Gastrocnemius medialis (tissue), 4 donors: ENCODE measurements at places on chromosomes 7 and 10. TPM values are rescaled to one million over a fixed set of nuclear protein-coding genes. Genes with fewer than 3 reads are reported as not detected.

- H3K4me1 ChIP-seq, result peaks cover 20% of the 10 kb centered on the region
- H3K27me3 ChIP-seq, result no peaks in the 10 kb centered on the region
- no peak overlapping the region for H3K27ac ChIP-seq
These were observed 33.4 kb downstream of the CDCA7L start for GRCh38 chr7:21912305-21912704.

DNA sequence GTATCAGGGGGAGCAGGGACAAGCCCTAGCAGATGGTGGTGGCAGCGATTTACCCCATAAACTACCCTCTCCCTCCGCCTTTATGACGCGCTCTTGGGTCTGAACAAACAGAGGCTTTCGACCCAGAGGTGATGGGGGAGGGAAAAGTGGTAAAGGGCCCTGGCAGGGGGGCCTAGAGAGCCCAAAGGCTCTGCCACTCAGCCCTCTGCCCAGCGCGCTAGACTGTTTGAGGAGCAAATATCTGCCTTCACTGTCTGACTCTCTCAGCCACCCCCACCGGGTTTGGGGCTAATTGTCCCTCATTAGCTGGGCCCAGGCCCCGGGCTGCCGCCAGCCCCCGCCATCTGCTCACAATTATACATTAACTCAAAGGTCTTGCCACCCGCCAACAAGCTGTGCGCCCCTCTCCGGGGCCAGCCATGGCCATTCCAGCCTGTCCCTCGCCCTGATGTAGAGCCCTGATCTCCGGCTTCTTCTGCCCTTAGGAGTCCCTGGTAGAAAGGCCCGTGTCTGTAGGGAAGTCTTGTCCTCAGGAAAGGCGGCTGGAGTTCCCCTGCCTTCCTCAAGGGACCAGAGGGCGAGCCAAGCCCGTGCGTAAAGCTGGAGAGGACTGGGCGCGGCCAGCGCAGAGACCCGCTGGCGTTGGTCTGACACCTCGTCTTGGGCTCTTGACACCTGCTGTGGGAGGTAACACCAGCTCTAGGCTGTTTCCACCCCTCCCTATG is 1.9 kb upstream of the PAX4 start:
- no peak for DNase-seq
- no peaks in the 10 kb centered on the region for H3K36me3 ChIP-seq
- H3K27me3 ChIP-seq, result peaks cover 6% of the 10 kb centered on the region
- H3K4me1 ChIP-seq, result no peaks in the 10 kb centered on the region
- H3K27ac ChIP-seq, result no peak overlapping the region
- H3K4me3 ChIP-seq, result no peak overlapping the region

DNA sequence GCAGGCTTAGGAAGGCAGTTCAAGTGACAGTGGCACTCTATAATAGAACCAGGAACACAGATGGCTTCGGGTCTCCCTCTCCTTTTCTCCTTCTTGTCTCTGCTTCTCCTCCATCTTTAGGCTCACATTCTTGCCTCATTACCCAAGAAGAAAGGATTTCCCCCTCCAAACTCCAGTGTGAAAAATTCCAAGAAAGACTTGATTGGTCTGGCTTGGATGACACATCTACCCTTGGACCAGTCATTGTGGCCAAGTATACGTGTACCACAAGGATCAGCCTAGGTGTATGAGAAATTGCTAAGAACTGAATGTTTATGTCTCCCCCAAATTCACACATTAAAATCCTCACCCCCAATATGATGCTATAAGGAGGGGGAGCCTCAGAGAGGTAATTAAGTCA is 53.9 kb downstream of the PRTFDC1 start:
- no peak overlapping the region for H3K27ac ChIP-seq
- no peaks in the 10 kb centered on the region for H3K27me3 ChIP-seq
- peaks cover 14% of the 10 kb centered on the region for H3K4me1 ChIP-seq
- no peaks in the 10 kb centered on the region for H3K36me3 ChIP-seq
- no peak overlapping the region for H3K4me3 ChIP-seq
- DNase-seq, result no peak

DNA sequence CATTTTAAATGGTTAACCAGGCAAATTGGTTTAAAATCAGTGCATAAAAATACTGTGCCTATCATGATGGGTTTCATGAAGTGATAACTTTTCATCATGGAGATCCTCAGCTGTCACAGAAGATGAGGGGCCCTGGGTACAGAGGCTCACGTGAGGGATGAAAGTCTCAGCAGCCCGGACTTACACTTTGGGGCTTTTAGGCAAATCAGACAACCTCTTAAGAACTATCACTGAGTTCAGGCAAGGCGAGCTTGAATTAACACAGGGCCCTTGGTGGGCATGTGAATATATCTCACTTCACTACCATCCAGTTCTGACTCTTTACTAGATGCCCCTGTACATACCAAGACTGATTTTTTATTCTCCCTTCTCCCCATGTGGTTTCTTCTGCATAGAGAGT is 19.6 kb downstream of the IKZF1 start:
- no peaks in the 10 kb centered on the region for H3K4me1 ChIP-seq
- DNase-seq, result no peak
- no peaks in the 10 kb centered on the region for H3K36me3 ChIP-seq
- no peak overlapping the region for H3K4me3 ChIP-seq

DNA sequence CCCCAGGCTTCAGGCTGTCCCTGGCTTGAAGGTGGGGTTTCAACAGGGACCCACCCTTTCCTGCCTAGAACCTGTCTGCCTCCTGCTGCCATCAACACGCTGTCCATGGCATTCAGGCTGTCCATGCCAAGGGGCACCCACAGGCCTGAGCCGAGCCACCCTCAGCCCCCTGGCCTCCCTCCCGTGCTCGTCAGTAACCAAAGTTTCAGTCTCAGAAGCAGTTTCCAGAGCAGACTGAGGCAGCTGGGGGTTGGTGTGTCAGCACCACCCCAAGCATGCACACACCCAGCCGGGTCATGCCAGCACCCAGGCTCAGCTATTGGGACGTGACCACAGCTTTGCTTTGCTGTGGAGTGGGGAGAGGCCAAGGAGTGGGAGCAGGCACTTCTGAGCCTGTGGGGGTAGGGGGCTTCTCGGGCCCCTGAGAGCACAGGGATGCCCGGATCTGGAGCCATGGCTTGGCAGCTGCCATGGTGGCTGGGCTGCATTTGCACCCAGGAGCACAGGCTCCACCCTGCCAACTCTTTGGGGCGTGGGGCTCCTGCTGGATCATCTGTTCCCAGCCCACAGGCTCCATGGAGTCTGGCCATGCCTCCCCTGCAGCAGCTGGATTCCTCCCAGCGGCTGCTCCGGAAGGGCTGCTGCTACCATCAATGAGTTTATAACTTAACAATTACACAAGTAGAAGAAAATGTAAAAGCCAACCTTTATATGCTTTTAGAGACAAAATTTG is 314.5 kb upstream of the SEMA3C start:
- no peak overlapping the region for H3K4me3 ChIP-seq
- no peak for DNase-seq
- H3K27ac ChIP-seq, result no peak overlapping the region
- peaks cover 8% of the 10 kb centered on the region for H3K4me1 ChIP-seq
- H3K36me3 ChIP-seq, result no peaks in the 10 kb centered on the region

DNA sequence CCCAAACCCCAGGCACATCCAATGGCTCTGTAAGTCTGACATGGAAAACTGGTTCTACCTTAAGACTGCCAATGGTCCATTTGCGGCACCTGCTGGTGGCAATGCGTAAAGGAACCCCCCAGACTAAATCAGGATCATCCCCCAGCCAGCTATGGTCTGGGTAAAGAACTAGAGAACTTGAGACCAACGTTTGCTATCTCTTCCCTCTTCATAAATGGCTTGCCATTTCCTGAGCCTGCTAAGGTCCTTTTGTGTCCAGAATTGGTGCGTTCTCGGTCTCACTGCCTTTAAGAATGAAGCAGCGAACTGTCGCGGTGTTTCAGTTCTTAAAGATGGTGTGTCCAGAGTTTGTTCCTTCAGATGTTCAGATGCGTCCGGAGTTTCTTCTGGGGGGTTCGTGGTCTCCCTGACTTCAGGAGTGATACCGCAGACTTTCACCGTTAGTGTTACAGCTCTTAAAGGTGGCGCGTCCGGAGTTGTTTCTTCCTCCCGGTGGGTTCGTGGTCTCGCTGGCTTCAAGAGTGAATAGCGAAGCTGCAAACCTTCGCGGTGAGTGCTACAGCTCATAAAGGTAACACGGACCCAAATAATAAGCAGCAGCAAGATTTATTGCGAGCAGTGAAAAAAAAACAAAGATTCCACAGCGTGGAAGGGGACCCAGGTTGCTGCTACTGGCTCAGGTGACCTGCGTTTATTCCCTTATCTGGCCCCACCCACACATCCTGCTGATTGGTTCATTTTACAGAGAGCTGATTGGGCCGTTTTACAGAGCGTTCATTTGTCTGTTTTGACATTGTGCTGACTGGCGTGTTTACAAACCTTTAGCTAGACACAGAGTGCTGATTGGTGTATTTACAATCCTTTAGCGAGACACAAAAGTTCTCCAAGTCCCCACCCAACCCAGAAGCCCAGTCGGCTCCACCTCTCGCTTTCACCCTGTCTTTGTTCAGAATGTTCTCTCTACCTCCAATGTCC is 95.4 kb downstream of the ELMO1 start:
- no peak overlapping the region for H3K4me3 ChIP-seq
- H3K27me3 ChIP-seq, result no peaks in the 10 kb centered on the region
- no peak for DNase-seq

DNA sequence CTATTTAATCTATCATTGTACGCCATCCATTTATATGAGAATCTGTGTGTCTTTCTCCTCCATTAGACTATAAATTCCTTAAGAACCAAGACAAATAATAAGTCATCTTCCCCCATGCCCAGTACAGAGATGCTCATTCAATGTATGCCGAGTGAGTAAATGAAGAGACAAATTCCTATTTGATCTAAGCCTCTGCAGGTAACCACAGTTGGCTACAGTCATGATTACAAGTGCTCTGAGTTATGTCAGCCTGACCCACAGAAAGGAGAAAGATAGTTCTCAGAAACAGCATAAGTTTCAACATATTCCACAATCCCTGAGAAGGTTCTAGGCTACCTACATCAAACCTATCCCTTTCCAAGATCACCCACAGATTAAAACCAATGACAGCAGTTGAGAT is 46.1 kb downstream of the MPP7 start:
- H3K4me1 ChIP-seq, result peaks cover 22% of the 10 kb centered on the region
- no peaks in the 10 kb centered on the region for H3K36me3 ChIP-seq
- no peak overlapping the region for H3K27ac ChIP-seq
- no peak for DNase-seq

- H3K4me1 ChIP-seq, result peaks cover 3% of the 10 kb centered on the region
- no peaks in the 10 kb centered on the region for H3K36me3 ChIP-seq
- no peak overlapping the region for H3K4me3 ChIP-seq
- DNase-seq, result no peak
- H3K27me3 ChIP-seq, result no peaks in the 10 kb centered on the region
- no peak overlapping the region for H3K27ac ChIP-seq
These were observed 92.1 kb downstream of the PPP1R3C start for GRCh38 chr10:91540733-91541132.

GRCh38 chr7:121475806-121476205 is 79.7 kb upstream of the FAM3C start:
- no peak overlapping the region for H3K4me3 ChIP-seq
- DNase-seq, result no peak
- no peaks in the 10 kb centered on the region for H3K4me1 ChIP-seq

- H3K4me1 ChIP-seq, result no peaks in the 10 kb centered on the region
- H3K4me3 ChIP-seq, result no peak overlapping the region
- DNase-seq, result no peak
- H3K27me3 ChIP-seq, result no peaks in the 10 kb centered on the region
- no peak overlapping the region for H3K27ac ChIP-seq
These were observed 1154.8 kb downstream of the GATA3 start for GRCh38 chr10:9209105-9209798.

- DNase-seq, result no peak
- no peaks in the 10 kb centered on the region for H3K4me1 ChIP-seq
- no peak overlapping the region for H3K27ac ChIP-seq
- H3K27me3 ChIP-seq, result peaks cover 40% of the 10 kb centered on the region
- no peak overlapping the region for H3K4me3 ChIP-seq
- no peaks in the 10 kb centered on the region for H3K36me3 ChIP-seq
These were observed 14.0 kb downstream of the KAZALD1 start for GRCh38 chr10:101075775-101076174.

DNA sequence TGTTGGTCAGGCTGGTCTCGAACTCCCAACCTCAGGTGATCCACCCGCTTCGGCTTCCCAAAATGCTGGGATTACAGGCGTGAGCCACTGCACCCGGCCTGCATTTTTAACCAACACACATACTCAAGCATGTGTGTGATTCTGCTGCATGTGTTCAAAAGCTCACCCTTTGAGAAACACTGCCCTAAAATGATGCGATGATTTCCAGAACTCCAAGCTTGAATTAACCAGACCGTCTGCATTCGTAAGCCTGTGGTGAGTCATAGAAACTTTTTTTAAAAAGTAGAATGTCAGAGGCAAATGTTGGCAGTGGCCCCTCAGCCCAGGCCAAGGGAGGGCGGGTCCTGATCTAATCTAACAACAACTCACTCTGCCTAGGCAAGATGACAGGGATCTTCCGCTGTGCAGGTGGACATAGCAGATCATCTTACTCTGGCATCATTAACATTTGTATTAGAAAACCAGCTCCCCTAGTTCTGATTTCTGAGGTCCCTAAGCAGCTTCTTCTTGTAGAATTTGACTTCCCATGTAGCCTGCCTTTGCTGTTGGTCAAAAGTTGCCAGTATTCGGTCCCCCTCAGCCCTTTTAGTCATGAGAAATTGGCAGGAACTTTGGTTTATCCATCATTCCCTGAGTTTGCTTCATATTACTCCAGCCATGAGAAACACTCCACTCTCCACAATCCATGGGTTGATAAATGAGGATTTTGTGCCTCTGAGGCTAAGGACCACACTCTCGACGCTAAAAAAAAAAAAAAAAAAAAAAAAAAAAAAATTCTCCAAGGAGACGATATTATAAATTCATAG is 190.4 kb downstream of the SKIDA1 start:
- H3K4me1 ChIP-seq, result no peaks in the 10 kb centered on the region
- H3K36me3 ChIP-seq, result no peaks in the 10 kb centered on the region
- peak overlapping the region; percentile 28 for H3K27ac ChIP-seq
- H3K4me3 ChIP-seq, result no peak overlapping the region
- peak; percentile 43 for DNase-seq
- no peaks in the 10 kb centered on the region for H3K27me3 ChIP-seq

DNA sequence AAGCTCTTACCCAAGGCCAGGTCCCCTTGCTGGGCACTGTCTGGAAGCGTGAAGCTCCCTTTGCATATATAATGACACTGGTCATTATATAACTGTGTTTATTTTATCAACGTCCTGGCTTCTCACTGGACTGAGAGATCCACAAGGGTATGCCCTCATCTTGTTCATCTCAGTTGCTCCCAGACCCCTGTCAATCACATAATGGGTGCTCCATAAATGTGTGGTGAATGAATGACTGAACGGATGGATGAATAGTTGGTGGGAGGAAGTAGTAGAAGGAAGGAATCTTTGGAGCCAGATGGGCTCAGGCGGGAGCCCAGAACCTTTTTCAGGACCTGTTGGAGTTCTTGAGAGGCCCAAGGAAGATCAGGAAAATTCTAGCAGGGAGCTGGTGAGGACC is 7.7 kb upstream of the SFRP5 start:
- no peak for DNase-seq
- no peaks in the 10 kb centered on the region for H3K36me3 ChIP-seq
- H3K4me1 ChIP-seq, result peaks cover 4% of the 10 kb centered on the region
- H3K27ac ChIP-seq, result no peak overlapping the region
- H3K27me3 ChIP-seq, result no peaks in the 10 kb centered on the region

Gene FAM185A
- total RNA-seq, result 9.9 TPM

Gene IDE
- total RNA-seq, result 45.2 TPM

Gene ANKRD2
- total RNA-seq, result 1,024 TPM

Gene GJD4
- total RNA-seq, result not detected

Gene TFAM
- 9.2 TPM for total RNA-seq

Gene MMD2
- total RNA-seq, result not detected

Gene CACNB2
- total RNA-seq, result 0.13 TPM

Gene BMPR1A
- total RNA-seq, result 17.1 TPM

Gene TMEM184A
- total RNA-seq, result 3.3 TPM

Gene FANK1
- 0.24 TPM for total RNA-seq

Gene HOXA6
- total RNA-seq, result 5.6 TPM

Gene PNPLA8
- 62.8 TPM for total RNA-seq

Gene NPSR1
- not detected for total RNA-seq
